ENCODE measurements at places on chromosomes 16 and 17. TPM values are rescaled to one million over a fixed set of nuclear protein-coding genes. Genes with fewer than 3 reads are reported as not detected.

The PROCA1 gene
- not detected for total RNA-seq

The EVI2B gene
- total RNA-seq, result 16.3 TPM

The EVPL gene
- total RNA-seq, result 23.5 TPM

The TBC1D3B gene
- 1.5 TPM for total RNA-seq

The ABI3 gene
- total RNA-seq, result 1.8 TPM

The HS3ST4 gene
- total RNA-seq, result not detected

The SPAG5 gene
- 1.9 TPM for total RNA-seq

The RUNDC3A gene
- 6.8 TPM for total RNA-seq

DNA sequence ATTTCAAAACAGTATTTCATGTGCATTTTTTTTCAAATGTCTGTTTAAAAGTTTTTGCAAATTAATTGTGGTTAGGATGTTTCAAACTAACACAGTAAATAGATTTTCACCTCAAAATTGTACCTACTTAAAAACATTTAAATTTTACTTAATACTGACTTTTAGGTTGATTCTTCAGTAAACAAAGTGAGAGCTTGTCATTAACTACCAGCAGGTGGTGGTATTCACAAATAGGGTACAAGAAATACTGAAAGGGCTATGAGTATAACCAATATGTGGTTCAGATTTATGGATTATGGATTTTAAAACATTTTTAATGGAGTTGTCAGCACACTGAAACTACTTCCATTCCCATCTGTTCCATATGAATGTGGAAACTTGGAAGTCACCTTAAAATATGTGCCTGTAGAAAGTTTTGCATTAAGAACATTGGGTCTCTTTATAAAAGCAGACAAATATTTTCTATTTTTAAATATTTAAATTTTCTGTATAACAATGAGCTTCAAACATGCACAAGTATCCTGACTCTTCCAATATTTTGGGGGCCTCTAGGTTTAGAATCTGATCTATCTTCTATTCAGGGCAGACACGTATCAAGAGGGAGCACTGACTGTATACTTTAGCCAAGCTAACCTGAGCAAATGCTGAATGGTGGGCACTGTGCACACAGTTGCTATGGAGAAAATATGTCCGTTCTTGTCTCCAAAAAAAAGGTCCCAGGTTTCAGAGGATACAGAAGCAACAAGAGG, 155.6 kb downstream of the SNX11 start:
- no peak for DNase-seq

- no peak for DNase-seq
These were observed 33.7 kb upstream of the NUDT16L1 start for GRCh38 chr16:4659363-4660353.

DNA sequence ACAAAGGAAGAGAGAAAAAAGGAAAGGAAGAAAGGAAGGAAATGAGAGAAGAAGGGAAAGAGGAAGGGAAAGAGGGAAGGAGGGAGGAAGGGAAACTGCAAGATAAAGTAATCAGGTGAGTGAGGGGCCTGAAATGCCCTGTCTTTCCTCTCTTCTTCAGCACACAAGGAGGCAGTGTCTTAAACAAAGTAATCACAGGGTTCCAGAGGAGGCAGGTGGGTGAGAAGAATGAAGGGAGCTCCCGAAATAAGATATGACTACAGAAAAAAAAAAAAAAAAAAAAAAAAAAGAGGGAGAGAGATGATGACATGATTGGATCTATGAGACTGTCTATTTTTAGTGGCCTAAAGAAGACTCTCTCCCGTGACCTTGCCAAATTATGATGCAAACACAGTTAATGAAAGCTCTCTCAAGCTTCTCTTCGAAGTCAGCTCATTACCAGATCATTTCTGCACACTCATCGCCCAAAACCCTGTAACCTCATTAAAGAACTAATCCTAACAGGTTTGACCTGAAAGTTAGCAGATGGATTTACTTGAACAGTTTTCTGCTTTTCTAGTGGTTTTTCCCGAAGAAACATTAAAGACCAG, 53.6 kb downstream of the CDH11 start:
- no peak for DNase-seq

- no peak for DNase-seq
These were observed 124.5 kb upstream of the CIBAR2 start for GRCh38 chr16:85236818-85237150.

DNA sequence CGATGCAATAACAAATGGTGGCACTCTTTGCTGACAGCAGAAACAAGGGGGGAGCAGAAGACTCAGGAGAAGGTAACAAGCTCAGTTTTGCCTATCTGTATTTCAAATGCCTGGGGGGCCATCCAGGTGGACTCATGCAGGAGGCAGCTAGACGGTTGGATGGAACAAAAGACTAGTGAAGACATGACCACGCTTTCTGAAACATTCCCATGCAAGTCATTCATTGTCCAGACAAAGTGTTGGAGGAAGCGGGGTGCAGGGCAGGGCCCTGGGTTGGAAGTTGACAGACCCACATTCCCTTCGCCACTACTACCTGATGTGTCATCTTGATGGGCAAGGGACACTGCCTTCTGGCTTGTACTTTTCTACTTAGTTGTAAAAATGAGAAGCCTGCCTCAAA, 29.8 kb upstream of the CRYBA1 start:
- DNase-seq, result no peak

GRCh38 chr17:29242051-29242450, 4.6 kb upstream of the CRYBA1 start:
- no peak for DNase-seq

DNA sequence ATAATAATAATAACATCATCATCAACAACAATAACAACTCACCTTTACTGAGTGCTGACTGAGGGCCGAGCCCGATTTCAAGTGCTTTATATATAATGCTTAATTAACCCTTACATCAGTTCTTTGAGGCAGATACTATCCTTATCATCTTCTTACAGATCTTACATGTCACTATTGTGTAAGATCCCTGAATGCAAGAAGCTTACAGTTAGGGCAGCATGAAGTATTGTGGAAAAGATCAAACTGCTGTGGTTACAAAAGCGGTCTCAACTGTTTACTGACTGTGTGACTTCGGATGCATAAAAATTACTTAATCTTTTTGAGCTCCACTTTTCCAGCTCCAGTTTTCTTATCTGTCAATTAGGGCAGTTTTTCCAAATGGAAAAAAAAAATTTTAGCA, 3.3 kb downstream of the VAT1 start:
- DNase-seq, result no peak

DNA sequence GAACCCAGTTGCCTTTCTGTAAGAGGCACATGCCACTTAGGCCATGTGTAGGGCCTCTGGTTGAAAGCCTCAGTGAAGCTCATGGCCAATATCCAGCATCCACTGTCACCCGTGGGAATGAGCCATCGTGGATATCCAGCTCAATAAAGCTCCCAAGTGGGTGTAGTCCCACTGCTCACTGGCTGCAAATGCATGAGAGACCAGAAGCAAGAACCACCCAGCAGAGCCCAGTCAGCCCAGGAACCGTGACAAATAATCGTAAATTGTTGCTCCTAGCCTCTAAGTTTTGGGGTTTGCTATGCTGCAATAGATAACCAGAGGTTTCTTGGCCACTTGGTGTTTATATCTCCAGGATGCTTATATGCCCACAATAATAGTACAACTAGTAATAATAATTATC, 33.7 kb downstream of the GPR139 start:
- no peak for DNase-seq

DNA sequence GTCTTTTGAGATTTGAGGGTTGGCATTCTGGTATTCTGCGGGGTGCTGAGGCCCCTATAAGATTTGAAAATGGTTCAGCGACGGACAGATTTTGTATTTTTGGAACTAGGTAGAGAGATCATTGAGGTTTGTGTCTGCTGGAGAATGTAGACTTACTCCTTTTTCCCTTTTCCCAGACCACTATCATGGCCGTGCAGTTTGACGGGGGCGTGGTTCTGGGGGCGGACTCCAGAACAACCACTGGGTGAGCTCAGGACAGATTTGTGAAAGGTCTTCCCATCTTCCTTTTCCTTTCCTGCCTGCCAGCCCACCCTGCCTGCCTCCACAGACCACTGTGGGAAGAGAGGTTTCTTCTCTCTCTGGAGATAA, 572 bp downstream of the PSMB6 start:
- no peak for DNase-seq

DNA sequence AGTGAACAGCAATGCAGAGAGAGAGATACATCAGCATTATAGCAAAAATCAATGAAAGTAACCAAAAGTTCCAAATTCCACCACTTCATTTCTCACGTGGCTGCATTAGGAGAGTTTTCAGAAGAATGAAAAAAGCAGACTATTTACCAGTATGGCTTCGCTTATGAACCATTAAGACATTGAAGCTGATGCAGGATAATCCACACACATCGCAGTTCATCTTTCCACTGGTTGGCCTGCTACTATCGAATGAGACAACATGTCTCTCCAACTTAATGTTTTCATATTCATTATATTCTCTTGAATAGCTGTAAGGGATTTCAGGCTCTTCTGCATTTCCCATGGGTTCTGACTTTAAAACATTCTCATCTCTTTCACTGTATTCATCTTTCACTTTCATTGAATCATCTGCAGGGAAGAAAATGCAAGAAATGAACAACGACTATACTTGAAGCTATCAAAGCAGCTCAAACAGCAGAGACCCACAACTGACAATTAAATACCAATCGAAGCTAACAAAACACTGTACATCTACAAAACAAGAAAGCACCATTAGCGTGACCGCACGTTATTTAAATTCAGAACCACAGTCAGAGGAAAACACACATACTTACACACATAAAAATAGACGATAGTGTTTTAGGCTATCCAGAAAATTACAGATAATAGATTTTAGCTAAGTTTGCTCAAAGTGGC, 54.9 kb downstream of the GRB7 start:
- DNase-seq, result no peak

DNA sequence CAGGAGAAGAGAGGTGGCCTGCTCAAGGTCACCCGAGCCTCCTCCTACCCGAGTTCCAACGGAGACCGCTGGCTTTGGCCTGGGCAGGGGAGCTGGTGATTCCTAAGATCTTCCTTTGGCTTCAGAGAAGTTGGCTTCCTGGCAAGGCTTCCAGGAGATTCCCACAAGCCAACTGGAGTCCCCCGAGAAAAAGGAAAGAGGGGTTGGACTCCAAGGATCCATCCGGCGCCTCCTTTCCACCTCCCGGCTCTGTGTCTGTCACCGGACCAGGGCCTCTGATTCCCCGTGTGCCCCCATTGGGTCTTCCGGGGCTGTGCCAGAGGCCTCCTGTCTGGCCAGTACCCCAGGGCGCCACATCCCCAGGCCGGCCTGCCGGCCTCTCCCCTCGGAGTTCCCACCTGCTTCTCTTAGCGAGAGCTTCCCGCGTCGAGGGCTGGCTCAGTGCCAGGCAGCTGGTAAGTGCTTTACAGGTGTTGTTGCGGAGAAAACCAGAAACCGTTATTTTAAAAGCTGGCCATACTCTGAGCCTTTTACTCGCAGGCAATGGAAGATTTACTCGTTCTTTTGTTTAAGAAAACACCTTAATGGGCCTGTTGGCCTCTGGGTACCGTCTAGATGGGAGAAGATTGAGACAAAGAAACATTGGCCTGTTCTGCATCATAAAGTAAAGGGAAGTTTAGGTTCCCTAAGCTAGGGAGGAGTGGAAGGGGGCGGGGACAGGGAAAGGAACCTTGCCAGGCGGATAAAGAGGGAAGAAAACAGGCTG, 258.4 kb upstream of the SDK2 start:
- no peak for DNase-seq

DNA sequence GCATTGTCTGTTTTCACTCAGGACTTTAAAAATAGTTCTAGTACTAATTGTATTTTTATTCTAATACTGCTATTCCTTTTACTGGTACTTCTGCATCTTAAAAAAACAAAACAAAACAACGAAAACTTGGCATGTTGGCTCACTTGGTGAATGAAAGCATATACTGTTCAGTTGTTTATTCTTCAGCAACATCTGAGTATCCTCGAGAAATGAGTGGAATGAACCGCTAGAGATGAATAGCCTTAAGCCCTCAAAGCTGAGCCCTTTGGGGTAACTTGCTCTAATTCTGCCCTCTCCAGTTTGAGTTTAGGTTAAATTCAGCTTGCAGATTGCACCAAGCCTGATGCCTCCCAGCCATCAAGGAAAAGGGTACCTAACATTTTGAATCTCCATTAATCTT, 126.5 kb downstream of the WWOX start:
- DNase-seq, result no peak

GRCh38 chr17:1783834-1784611, 22.2 kb downstream of the SERPINF1 start:
- peak; percentile 95 for DNase-seq

GRCh38 chr16:84036982-84037425, 5.6 kb downstream of the SLC38A8 start:
- DNase-seq, result no peak

DNA sequence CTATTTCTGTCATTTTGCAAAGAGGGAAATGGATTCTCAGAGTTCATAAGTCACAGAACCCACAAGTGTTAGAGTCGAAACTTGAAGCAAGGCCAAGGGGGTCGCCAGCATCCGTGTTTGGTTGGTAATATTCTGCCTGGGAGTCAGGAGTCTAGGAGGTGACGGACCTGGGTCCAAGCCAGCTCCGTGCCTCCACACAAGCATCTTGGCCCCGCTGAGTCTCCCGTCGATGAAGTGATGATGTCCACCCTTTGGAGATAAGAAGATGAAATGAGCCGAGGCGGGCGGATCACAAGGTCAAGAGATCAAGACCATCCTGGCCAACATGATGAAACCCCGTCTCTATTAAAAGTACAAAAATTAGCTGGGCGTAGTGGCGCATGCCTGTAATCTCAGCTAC, 53.2 kb upstream of the TNRC6C start:
- DNase-seq, result peak; percentile 46

GRCh38 chr17:21522755-21523336, 146.7 kb downstream of the KCNJ12 start:
- no peak for DNase-seq

All from sigmoid colon (tissue), 7 donors.